ENCODE measurements at places on chromosomes 3 and 15.

DNA sequence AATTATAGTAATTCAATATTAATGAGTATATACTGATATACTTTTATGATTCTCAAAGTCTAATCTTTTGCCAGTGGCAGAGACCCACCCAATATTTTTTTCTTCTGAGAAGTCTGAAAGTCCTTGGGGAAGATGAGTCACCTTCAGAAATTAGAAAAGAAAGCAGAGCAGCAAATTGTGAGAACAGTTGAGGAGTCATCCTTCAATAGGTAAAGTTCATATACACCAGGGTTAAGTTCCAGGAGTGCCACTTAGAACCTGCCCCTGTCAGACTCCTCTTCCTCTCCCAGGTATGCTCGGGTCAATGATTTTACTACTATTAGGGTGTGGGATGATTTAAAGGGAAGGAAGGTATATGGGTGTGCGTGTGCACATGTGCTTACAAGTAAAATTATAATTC, 7.1 kb downstream of the CLRN1 start:
- DNase-seq = no peak

GRCh38 chr3:34157491-34157890, 359.1 kb downstream of the PDCD6IP start:
- DNase-seq = no peak

GRCh38 chr15:95816591-95816990, 513.9 kb upstream of the NR2F2 start:
- DNase-seq = no peak

- DNase-seq = no peak
These were observed 264.2 kb downstream of the NFKBIZ start for GRCh38 chr3:102113421-102114041.

Measured in D721Med (cell line).